ENCODE measurements at places on chromosomes 16 and 17.

GRCh38 chr16:12661656-12662172 lies 142.0 kb downstream of the CPPED1 start:
- peak; percentile 48 for DNase-seq

DNA sequence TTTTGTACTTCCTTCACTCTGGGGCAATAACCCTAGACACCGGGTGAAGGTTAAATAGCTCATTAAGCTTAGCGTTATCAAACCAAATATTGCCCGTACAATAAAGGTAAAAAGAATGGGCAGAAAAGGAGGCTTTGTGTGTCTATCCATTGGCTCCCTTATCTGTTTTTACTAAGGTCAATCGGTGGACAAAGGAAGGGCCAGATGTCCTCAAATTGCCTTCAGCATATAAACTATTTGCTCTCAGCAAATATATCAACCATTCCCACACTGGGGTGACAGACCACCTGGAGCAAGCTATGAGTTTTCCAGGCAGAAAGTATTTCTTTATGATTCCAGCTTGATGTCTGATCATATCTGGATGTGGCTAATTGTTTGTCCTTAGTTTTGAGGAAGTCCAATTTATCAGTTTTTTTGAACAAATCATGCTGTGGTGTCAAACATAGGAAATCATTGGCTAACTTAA lies 25.3 kb upstream of the WIPI1 start:
- DNase-seq, result no peak

DNA sequence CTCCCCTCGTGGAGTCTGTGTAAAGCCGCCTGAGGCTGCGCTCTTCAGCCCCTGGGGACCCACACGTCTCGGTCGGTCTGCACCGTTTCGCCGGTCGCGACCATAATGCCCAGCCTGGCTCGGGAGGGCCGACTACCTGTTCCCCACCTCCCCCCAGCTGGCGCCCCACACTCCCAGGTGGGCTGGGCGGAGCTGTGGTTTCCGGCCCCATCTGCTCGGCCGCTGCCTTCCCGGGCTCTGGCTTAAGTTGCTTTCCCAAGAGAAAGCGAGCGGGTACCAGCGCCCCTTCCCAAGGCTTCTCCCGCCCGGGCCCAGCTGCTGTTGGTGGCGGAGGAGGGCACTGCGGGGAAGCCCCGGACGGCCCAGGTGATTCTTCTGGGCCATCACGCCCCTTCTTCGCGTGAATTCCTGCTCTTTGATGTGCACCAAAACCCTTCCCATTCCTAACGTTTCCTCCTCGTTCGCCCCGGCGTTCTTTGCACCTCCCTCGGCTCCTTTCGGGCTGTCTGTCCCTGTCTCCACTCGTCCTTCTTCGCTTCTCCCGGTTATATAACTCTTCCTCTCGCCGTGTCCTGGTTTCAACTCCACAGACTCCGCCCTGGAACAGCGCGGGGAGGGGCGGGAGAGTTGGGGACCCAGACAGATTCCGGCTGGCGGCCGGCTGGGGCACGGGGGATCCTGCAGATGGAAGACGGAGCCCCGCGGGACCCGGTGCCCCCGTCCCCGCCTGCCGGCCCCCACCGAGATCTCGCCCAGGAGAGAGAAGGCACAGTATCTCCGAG lies 2.0 kb downstream of the KDM6B start:
- peak; percentile 78 for DNase-seq

DNA sequence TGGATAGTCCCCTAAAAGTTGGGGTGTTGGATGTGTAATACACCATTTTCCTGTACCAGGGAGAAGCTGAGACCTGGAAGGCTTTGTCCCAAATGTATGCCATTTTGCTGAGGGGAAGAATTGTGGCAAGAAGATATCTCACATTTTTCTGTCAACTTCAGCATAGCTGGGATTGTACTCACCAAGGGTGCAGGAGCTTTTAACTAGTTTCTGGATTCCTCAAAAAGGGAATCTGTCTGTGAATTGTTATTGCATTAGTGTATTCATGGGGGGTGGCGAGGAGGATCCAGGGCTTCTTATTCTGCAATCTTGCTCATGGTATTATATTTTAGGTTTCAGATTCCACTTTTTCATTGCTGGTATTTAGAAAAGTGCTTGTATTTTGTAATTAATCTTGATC lies 208.2 kb upstream of the MYOCD start:
- DNase-seq, result peak; percentile 93

DNA sequence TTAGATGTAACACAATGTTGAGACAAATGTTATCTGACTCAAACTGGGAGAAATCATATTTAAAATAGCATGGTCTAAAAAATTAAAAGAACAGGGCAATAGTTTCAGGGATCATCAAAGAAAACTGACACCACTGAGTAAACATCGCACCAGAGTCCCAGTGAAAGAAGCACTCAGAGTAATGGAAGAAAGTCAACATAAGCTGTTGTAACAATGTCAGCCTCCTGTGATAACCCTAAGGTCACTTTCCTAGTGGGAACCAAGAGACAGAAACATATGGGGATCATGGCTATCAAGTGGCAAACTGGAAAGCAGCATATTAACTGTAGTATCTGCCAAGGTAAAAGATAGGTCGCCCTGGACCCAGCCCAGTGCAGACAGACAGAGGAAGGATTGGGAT lies 160.8 kb downstream of the CA10 start:
- DNase-seq, result no peak

- DNase-seq, result no peak
These were observed 2.7 kb upstream of the ETV4 start for GRCh38 chr17:43548689-43549379.

GRCh38 chr17:64174686-64175456 lies 44.9 kb upstream of the ERN1 start:
- no peak for DNase-seq

All from fibroblast of skin of scalp (primary cell).